ENCODE measurements at places on chromosomes 16 and 17. TPM values are rescaled to one million over a fixed set of nuclear protein-coding genes. Genes with fewer than 3 reads are reported as not detected.

GRCh38 chr16:56558024-56558747 lies 6.7 kb upstream of the MT4 start:
- no peak overlapping the region for H3K27ac ChIP-seq
- H3K4me1 ChIP-seq, result no peaks in the 10 kb centered on the region
- DNase-seq, result no peak
- peaks cover 3% of the 10 kb centered on the region for H3K27me3 ChIP-seq
- no peaks in the 10 kb centered on the region for H3K36me3 ChIP-seq

DNA sequence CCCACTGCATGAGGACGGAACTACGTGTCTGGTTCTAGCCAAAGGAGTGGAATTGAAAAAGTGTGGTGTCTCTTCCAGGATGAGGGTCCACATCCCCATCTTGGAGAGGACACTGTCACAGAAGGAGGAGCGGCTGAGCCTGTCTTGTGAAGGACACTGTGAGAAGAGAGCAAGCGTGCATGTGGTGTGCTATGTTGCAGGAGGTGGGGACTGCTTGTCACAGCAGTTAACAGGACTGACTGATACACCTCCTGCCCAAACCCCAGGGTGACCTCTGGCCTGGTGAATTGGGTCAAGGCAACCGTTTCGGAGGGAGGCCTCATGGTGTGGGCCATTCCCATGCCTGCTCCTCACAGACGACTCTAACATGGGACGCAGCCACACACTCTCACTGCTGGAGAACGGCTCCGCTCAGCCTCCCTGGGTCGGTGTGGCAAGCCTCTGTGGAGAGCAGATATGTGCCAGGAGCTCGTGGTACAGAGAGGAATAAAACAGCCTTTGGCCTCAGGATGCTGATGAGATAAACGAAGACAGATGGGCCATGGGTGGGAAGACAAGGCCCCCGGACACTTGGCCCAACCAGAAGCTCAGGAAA lies 56.4 kb upstream of the RBFOX3 start:
- no peaks in the 10 kb centered on the region for H3K27me3 ChIP-seq
- no peaks in the 10 kb centered on the region for H3K4me1 ChIP-seq
- H3K36me3 ChIP-seq, result no peaks in the 10 kb centered on the region
- DNase-seq, result peak; percentile 57

DNA sequence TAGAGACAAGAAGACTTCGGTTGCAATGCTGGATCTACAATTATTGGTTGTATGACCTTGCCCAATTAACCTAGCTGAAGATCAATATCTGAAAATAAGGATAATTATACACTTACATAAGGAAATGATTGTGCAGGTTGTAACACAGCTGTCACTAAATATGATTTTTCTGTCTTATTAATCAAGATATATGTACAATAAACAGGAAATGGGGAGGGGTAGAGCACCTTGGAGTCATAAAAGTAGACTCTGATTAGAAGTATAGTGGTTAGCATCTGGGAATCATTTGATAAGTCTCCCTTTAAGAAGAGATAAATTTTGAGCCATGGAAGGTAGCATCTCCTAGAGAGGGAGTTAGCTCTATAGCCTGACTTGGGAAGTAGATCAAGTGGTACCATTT lies 369.2 kb downstream of the SHISA9 start:
- H3K27ac ChIP-seq, result no peak overlapping the region
- no peaks in the 10 kb centered on the region for H3K4me1 ChIP-seq
- no peaks in the 10 kb centered on the region for H3K27me3 ChIP-seq
- no peak overlapping the region for H3K4me3 ChIP-seq

DNA sequence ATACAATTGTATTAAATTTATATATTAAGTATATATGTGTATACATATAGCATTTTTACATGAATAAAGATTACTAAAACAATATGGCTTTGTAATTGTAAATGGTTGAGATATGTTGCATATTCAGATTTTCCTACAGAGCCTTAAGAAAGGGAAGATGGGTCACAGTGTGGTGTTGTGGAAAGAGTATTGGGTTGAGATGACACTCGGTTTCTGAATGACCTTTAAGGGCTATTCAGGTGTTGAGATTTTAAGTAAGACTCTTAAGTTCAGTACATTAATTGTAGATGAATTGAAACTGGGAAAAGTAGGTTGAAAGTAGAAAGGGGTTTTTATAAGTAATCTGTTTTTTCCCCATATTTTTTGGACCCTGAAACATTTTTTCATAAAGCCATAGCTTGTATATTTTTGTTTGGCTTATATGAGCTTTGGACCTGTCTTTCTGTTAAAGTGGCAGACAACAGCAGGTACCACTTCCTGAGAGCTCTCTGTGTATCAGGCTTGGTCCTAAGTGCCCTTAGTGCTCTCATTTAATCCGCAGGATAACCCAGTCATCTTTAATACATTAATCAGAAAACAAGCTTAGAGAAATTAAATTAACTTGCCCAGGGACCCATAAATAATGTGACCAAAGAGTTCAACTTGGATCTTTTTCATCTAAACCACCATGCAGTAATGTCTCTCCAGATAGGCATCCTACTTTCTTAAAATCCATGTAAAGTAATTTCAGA lies 48.5 kb upstream of the MRC2 start:
- no peak for DNase-seq
- H3K27me3 ChIP-seq, result no peaks in the 10 kb centered on the region
- no peaks in the 10 kb centered on the region for H3K4me1 ChIP-seq
- H3K27ac ChIP-seq, result no peak overlapping the region
- no peak overlapping the region for H3K4me3 ChIP-seq
- H3K36me3 ChIP-seq, result peaks cover 87% of the 10 kb centered on the region

- DNase-seq, result peak; percentile 91
- no peaks in the 10 kb centered on the region for H3K36me3 ChIP-seq
- no peak overlapping the region for H3K4me3 ChIP-seq
Observed at GRCh38 chr16:85639529-85640253, 26.6 kb downstream of the GSE1 start.

Gene DPEP3
- total RNA-seq, result not detected

Gene TRAPPC2L
- total RNA-seq, result 40.2 TPM

Data from sigmoid colon (tissue), 7 donors.